ENCODE measurements at places on chromosomes 16 and 17.

- no peak for DNase-seq
These were observed 76.1 kb downstream of the TNRC6C start for GRCh38 chr17:78034429-78035091.

DNA sequence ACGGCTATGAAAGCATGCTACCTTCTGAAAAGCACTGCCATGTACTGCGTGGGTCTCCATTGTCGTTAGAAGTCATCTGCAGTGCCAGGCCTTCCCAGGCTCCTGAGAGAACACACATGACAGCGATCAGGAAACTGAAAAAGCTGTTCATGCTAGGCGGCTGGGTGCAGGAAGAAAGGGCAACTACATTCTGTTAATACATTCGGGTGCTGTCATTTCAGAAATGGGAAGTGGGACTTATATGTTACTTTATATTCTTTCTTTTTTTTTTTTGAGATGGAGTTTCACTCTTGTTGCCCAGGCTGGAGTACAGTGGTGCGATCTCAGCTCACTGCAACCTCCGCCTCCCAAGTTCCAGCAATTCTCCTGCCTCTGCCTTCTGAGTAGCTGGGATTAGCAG lies 19.9 kb downstream of the CFAP20 start:
- DNase-seq, result no peak

- DNase-seq, result no peak
These were observed 18.0 kb downstream of the ATPAF2 start for GRCh38 chr17:18020971-18021370.

- peak; percentile 27 for DNase-seq
These were observed 136.7 kb upstream of the NUDT7 start for GRCh38 chr16:77585379-77586251.

DNA sequence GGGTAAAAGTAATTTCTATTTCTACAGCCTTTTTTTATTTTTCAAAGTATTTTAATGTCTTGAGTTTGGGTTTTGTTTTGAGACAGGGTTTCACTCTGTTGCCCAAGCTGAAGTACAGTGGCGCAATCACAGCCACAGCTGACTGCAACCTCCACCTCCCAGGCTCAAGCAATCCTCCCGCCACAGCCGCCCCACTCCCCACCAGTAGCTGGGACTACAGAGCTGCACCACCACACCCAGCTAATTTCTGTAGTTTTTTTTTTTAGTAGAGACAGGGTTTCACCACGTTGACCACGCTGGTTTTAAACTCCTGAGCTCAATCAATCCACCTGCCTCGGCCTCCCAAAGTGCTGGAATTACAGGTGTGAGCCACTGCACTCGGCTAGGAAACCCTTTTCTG lies 44.0 kb downstream of the TUBD1 start:
- DNase-seq, result peak; percentile 74

- DNase-seq, result no peak
These were observed 885.4 kb upstream of the EEF2KMT start for GRCh38 chr16:5982979-5983378.

GRCh38 chr17:63446753-63447470 lies 806 bp upstream of the CYB561 start:
- DNase-seq, result peak; percentile 79

- no peak for DNase-seq
These were observed 4.5 kb downstream of the NUP93 start for GRCh38 chr16:56734429-56734828.

GRCh38 chr17:36198831-36199465 lies 2.4 kb upstream of the CCL3L1 start:
- peak; percentile 32 for DNase-seq

DNA sequence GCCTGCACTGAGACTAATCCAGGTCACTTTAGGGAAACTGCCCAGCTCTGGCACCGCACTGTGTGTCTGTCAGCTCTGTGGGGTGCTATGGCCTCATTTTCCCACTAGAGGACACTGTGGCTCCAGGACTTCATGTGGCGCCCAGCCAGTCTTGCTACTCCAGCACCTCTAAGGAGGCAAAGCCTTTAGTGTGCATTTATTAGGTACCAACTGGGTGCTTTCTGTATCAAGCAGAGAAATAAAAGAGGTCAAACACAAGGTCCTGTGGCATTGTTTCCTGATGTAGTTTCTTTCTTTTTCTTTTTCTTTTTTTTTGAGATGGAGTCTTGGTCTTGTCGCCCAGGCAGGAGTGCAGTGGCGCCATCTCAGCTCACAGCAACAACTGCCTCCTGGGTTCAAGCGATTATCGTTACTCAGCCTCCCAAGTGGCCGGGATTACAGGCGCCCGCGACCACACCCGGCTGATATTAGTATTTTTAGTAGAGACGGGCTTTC lies 12.5 kb upstream of the RHBDL3 start:
- peak; percentile 87 for DNase-seq

GRCh38 chr16:27690608-27691007 lies 140.7 kb downstream of the KATNIP start:
- no peak for DNase-seq

GRCh38 chr17:78302478-78302877 lies 57.4 kb downstream of the SOCS3 start:
- no peak for DNase-seq

DNA sequence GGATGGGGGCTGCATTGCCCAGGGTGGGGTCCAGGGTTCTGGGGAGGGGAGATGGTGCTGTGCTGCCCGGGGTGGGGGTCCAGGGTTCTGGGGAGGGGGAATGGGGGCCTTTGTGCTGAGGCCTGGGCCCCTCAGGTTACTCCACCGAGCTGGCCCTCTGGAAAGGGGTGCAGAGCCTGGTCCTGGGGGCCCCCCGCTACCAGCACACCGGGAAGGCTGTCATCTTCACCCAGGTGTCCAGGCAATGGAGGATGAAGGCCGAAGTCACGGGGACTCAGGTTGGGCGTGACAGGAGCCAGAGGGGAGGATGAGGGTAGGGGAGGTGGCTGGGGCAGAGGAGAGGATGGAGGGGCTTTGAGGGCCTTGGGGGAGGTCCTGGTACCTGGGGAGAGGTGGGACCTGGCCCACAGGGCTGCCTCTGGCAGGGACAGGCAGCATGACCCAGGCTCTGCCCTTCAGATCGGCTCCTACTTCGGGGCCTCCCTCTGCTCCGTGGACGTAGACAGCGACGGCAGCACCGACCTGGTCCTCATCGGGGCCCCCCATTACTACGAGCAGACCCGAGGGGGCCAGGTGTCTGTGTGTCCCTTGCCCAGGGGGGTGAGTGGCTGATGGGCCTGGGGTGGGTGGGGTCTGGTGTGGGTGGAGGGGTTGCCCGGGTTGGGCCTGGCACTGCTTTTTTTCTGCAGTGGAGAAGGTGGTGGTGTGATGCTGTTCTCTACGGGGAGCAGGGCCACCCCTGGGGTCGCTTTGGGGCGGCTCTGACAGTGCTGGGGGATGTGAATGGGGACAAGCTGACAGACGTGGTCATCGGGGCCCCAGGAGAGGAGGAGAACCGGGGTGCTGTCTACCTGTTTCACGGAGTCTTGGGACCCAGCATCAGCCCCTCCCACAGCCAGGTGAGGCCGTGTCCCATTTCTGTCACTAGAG lies 7.8 kb downstream of the ITGAX start:
- DNase-seq, result no peak

DNA sequence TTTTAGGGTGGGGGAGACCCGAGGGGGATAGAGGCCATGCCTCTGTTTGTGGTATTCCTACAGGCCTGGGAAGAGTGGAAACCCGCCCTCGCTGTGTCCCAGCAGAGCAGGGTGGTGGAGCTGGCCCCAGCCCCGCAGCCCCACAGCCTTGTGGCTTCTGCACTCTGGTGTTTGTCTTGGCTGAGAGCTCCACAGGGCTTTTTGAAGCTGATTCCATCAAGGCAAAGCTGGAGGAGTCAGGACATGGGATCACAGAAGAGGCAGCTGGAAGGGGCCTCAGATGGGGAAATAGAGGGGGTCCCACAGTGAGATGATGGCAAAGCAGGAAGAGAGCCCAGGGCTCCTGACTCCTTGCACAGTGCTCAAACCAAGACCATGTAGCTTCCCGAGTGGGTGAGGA lies 5.0 kb upstream of the WFIKKN2 start:
- DNase-seq, result peak; percentile 63

DNA sequence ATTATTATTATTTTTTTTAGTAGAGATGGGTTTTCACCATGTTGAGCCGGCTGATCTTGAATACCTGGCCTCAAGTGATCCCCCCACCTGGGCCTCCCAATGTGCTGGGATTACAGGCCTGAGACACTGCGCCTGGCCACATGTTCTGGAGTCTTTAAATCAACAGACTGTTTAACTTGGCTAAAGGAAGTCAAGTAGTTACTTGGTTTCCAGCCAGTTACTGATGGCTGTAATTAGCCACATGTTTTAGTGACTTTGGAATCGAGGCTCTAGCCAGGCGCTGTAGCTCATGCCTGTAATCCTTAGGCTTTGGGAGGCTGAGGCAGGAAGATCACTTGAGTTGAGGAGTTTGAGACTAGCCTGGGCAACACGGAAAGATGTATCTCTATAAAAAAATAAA lies 699.2 kb upstream of the RBFOX1 start:
- no peak for DNase-seq

DNA sequence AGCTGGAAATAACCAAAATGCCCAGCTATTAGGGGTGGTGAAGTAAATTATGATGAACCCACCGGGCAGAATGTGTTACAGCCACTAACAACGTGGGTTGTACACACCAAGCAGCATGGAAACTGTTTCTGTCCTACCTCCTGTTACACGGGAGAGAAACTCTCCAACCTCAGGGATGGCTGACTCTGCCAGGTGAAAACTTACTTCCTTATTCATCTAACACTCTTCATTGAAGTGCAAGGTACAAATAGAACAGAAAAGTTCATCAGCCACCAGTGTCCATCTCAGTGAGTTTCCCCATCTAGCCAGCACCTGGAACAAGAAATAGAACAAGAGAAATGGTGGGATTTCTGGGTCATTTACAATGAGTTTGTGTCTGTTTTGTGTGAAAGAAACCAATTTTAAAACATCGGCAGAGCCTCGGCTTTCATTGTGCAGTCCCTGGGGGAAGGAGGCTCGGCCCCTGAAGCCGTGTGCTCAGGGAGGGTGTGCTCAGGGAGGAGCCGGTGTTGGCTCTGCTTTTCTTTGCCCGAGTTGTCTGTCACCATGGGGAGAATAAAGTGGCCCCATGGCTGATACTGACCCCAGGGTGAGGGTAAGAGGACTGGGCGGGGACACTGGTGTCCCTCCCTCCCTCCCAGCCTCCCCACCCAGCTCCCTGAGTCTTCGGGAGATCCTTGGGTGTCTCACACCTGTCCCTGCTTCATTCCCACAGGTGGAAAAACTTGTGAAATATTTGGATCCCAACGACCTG lies 39.8 kb downstream of the RAB11FIP4 start:
- DNase-seq, result no peak

- no peak for DNase-seq
These were observed 23.9 kb upstream of the FASN start for GRCh38 chr17:82121660-82122629.

GRCh38 chr16:66262253-66263167 lies 104.0 kb upstream of the CDH5 start:
- DNase-seq, result no peak

DNA sequence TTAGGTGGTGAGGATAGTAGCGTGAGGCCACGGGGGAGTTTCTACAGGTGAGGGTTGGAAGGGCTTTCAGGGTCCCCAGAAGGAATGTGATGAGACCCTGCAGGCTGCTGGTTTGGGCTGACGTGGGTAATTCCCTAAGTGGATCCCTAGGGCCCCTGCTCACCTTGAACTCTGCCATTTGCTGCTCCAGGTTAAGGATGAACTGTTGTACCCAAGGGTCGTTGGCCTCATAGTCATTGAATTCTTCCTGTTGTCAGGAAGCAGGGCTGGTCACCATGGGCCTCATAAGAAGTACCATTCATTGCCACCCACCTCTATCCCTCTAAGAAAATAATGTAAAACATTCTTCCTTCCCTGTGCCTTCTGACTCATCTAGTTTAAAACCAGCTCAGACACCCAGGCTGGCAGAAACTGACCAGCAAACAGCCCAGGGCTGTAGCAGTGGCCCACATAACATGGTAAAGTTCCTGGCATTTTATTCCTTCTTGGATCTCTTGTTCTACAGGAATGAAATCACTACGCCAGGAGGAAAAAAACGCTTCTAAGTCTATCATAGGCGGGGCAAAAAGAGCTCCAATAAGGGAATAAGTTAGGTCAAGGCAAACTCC lies 27.6 kb downstream of the FCSK start:
- DNase-seq, result no peak

DNA sequence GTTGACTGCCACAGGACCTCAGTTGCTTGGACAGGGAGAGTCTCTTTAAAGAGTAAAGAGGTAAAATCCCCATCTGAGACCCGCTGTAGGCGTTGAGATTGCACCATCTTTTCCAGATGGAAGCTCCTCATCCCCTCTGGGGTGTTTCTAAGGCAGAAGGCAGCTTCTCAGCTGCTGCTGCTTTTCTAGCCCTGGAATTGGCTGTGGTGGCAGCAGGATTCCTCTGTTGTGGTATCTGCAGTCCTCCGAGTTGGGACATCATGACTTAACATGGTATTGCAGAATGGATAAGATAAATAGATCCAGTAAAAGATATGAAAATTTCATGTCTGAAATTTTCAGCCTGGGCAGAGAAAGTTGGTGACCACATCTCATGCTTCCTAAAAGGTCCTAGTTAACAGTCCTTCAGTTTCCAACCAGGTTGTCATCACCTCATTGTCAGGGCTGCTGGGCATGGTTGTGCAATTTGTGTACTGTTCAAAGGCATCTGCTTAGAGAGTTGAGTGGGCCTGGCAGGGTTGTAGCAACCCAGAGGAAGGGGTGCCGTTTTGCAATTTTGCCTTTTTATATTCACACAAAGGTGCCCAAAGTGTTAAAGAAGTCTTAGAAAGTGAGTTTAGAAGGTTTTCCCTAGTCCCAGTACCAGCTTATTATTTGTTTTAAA lies 150.4 kb downstream of the SPECC1 start:
- no peak for DNase-seq

GRCh38 chr17:43702637-43703036 lies 40.9 kb upstream of the MEOX1 start:
- no peak for DNase-seq

- DNase-seq, result no peak
These were observed 98.8 kb downstream of the NLK start for GRCh38 chr17:28141313-28141712.

GRCh38 chr16:89200850-89201411 lies 594 bp upstream of the SLC22A31 start:
- no peak for DNase-seq

- DNase-seq, result no peak
These were observed 193.8 kb upstream of the CACNG3 start for GRCh38 chr16:24062270-24062817.

Measured in stomach (tissue), 19 donors.